ENCODE measurements at places on chromosomes 5 and 9. TPM values are rescaled to one million over a fixed set of nuclear protein-coding genes. Genes with fewer than 3 reads are reported as not detected.

GRCh38 chr5:178777520-178777919 lies 47.1 kb upstream of the ZNF354A start:
- no peak for DNase-seq

DNA sequence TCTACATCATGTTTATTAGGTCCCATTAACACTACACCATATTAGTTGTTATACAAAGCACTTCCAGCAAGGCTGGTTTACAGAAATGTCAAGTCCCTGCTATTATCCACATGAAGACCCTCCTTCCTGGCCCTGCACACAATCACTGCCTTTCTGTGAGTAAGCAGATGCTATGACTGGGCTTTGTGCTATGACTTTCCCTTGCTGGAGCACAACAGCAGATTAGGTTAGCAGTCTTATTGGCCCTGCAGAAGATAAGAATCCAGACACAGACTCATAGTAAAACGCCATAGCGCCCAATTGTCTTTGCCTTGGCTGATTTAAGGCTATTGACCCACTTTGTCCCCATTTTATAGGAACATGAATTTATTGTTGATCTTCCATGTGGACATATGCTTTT lies 228.9 kb upstream of the ACTBL2 start:
- DNase-seq = no peak

DNA sequence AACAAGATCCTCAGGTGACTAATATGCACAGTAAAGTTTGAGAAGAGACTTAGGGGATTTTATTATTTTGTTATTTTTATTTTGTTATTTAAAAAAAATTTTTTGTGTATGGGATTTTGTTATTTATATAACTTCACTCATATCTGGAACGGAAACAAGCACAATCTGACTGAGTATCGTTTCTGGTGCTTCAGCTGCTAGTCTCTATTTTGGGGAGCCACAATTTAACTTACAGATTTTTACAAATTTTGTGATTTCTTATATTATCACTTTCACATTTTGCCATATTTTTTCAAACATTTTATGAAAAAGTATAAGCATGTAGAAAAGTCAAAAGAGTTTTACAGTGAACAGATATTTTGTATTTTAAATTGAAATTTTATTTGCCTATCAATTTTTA lies 208.7 kb downstream of the CCDC171 start:
- no peak for DNase-seq

GRCh38 chr5:97495301-97495700 lies 312.3 kb upstream of the RIOK2 start:
- DNase-seq = no peak

DNA sequence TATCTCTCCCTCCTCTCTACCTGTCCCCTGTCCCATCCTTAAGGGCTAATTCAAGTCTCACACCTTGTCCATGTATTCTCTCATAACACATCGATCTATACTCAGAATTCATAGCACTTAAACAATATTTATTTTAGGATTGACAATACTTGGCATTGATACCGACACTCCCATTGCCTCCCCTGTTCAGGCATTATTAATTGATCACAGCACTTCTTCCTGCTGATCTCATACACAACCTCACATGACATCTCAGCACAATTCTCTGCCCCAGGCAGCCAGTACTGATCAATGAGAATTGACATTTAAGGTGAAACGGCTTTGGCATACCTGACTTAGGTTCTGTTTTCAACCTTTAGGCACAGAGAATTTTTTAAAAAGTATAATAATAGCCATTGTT lies 582.4 kb upstream of the BRINP1 start:
- DNase-seq = no peak

- DNase-seq = no peak
These were observed 16.5 kb upstream of the EXOC3 start for GRCh38 chr5:426392-426976.

Gene MTX3
- 22.7 TPM for total RNA-seq

GRCh38 chr5:173331287-173331686 lies 3.1 kb upstream of the STC2 start:
- DNase-seq = no peak

Gene TAF1L
- total RNA-seq = not detected

Measured in Calu3 (cell line).